Bronchial epithelial cell (primary cell): ENCODE measurements at places on chromosomes 1 and 21. TPM values are rescaled to one million over a fixed set of nuclear protein-coding genes. Genes with fewer than 3 reads are reported as not detected.

MYOG gene
- total RNA-seq, result not detected in 2 replicates

LRRC39 gene
- total RNA-seq, result 0.13 and 0.53 TPM in 2 replicates

CDC42BPA gene
- 25.8 and 43.8 TPM in 2 replicates for total RNA-seq

SHE gene
- under 0.01 TPM in 1 of 2 replicates, not detected in the other for total RNA-seq

GJA4 gene
- not detected in 2 replicates for total RNA-seq

CR1 gene
- not detected in 2 replicates for total RNA-seq

ZNF593OS gene
- total RNA-seq, result not detected in 2 replicates

CD34 gene
- total RNA-seq, result 0.13 TPM in 1 of 2 replicates, not detected in the other

TRIM17 gene
- total RNA-seq, result 1.6 and 2.4 TPM in 2 replicates

DNA sequence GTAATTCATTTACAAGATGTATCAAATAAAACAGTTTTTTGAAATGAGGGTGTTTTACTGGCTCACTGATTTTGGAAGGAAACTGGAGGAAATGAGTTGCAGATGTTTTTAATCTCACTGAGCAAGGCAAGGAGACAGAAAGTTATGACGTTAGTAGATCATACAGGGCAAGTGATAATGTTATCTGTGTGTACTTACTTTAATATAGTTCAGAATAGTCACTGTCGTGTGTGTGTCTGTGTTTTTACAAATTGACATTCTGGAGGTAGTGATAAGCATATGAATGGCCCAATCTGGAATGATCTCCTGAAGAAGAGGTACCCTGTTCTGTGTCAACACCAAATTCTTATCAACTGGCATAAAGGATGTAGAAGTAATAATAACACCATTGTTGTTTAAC lies 1.9 kb upstream of the GBP4 start:
- DNase-seq, result no peak

GRCh38 chr1:175892686-175893085 lies 149.3 kb upstream of the TNR start:
- no peak for DNase-seq

GRCh38 chr1:94090761-94091160 lies 30.2 kb downstream of the ABCA4 start:
- peak; percentile 22 for DNase-seq

DNA sequence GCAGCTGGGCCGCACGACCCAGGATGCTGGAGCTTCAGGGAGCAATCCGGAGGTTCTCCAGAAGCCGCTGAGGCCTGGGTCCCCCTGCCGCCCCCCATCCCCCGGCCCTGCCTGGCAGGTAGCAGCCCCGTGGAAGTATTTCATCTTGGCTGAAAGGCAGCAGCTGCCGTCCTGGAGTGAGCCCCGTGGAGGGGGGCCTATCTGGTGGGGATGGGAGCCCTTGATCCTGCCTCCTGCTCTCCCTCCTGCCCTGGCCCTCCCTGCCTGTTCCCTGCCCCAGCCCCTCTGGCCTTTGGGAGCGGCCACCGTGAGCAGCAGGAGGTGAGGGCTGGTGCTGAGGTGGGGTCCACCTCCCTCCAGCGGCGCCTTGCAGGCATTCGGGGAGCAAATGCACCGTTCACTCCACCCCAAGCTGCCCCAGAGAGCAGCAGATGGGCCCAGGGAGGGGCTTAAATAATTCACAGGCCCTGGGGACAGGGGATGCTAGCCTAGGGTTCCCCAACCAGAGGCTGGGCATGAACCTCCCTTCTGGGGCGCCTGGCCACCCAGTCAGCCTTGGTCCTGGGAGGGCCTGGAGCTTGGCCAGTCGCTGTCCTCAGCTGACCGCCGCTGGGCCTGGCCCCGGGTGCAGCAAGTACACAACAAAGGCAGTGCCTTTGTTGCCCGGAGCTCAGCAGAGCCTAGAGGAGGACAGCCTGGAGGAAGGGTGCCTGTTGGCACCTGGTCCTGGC lies 23.7 kb upstream of the PLCH2 start:
- DNase-seq, result no peak

DNA sequence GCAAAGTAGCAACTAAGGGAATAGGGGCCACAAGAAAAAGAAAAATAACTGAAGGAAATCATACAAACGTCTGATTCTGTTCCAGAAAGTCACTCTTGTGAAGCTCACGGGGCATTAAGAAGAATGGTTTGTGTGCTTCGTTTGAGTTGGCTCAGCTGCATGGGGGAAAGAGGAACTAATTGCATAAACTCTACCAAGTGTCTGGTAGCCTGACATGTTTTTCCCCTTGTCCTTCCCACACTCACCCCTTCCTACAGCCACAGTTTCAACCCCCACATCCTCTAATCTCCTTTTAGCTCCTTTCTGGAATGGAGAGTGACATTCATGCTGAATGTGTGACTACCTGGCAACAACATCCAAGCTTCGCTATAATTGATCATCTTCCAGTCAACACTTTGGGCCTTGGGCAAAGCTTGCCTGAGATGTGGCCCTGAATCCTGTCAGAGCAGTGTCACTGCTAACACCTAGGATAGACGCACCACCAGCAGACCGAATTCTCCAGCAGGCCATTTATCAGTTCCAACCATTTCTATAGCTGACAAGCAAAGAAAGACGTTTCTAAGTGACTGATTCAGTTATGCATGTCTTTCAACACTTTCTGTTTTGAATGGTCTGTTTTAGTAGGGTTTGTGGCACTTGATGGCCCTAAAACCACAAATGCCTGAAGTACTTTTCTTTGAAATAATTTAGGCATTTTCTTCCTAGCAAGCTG lies 439.6 kb downstream of the TTLL7 start:
- no peak for DNase-seq

- DNase-seq, result no peak
Measured at GRCh38 chr1:14602136-14602535, 3.7 kb downstream of the KAZN start.

GRCh38 chr1:20691872-20692271 lies 25.9 kb downstream of the KIF17 start:
- DNase-seq, result no peak

DNA sequence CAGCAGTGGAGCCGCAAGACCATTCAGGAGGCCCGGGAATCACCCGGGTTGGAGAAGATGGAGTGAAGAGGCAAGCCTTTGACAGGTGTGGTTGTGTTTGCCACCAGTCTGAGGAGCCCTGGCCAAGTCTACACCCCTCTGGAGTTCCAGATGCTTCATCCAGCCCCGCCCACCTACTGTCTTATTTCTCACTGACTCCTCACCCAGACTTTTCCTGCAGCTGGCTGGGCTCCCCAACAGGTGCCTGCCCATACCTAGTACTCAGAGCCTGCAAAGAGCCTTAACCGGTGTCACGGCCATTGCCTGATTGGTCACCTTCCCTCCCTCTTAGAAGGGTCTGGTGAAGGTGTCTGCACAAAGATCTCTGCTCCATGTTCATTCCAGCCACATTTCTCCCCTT lies 16.0 kb downstream of the SLC9A1 start:
- no peak for DNase-seq

- no peak for DNase-seq
Measured at GRCh38 chr1:147409886-147410285, 131.4 kb upstream of the BCL9 start.

GRCh38 chr1:50214717-50215116 lies 106.0 kb downstream of the ELAVL4 start:
- DNase-seq, result no peak

- DNase-seq, result no peak
Measured at GRCh38 chr1:29136391-29136915, 12.8 kb upstream of the TMEM200B start.

GRCh38 chr1:32266921-32267591 lies 16.0 kb downstream of the LCK start:
- peak; percentile 29 for DNase-seq

DNA sequence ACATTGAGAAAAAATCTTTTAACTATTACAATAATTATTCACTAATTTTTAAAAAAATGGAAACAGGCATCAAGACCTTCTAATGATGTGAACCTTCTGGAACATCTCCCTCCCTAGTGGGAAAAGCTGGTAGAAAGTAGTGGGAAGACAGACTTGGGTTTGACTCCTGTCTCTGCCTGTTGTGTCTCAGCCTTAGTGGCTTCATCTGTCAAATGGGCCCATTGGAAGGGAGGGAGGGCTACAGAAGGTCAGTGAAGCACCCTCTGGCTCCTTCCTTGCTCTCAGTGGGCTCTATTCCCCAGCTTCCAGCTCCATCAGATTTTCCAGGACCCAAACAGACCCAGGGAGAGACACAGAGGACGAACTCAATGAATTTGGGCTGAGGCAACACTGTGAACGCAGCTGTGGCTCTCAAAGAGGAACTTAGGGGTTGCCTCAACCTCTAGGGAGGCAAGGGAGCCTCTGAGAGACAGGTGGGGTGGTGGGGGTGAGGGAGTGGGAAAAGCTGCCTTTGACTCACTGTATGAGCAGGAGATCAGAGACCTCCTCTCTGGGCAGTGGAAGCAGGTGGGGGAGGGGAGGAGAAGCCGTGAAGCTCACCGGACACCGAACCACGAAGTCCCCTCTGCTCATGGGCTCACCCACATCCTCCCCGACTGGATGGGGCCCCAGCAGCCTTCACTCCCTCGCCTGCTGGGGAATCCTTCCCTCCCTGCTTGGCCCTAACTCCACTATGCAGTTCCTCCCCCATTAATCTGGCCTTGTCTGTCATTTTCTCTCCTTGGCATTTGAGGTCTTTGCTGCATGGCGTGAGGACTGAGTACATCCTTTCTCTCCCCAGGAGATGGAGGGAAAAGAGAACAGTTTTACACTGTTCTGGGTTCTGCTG lies 4.5 kb downstream of the CNR2 start:
- DNase-seq, result no peak

GRCh38 chr1:228039986-228040385 lies 33.2 kb downstream of the WNT3A start:
- DNase-seq, result no peak

DNA sequence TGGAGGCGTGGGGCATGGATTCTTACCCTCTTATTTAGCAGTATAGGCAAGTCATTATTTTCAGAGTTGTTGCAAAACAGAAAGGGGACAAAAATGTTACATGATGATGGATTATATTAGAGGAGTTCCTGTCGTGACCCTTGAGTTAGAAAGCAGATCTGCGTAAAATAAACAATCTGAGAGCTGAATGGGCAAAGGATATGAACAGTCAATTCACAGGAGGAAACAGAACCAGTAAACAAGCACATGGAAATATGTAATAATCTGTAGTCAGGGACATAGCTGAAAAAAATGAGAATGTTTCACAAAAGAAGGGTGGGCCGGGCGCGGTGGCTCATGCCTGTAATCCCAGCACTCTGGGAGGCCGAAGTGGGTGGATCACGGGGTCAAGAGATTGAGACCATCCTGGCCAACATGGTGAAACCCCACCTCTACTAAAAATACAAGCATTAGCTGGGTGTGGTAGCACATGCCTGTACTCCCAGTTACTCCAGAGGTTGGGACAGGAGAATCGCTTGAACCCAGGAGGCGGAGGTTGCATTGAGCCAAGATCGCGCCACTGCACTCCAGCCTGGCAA lies 20.9 kb downstream of the RCAN1 start:
- no peak for DNase-seq

DNA sequence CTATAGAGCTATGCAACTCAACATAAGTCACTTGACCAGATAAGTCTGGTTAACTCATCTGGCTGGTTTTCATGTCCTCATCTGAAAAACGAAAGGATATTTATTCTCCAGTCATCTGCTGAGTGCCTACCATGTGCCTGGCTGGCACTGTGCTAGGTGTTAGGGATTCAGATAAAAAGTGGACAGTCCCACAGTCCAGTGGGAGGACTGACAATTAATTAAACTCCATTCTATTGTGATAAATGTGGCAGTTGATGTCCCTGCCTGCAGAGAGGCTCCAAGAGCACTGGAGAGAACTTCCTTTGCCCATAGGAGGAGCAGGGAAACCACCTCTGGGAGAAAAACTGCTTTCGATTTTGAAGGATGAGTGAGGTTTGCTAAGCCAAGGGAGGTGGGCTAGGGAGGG lies 5.4 kb downstream of the NUAK2 start:
- DNase-seq, result no peak

GRCh38 chr1:79817031-79817560 lies 810.6 kb upstream of the ADGRL4 start:
- no peak for DNase-seq

GRCh38 chr1:236451796-236452373 lies 57.8 kb downstream of the EDARADD start:
- DNase-seq, result peak; percentile 8

GRCh38 chr1:209882942-209883340 lies 55.1 kb upstream of the SYT14 start:
- no peak for DNase-seq

DNA sequence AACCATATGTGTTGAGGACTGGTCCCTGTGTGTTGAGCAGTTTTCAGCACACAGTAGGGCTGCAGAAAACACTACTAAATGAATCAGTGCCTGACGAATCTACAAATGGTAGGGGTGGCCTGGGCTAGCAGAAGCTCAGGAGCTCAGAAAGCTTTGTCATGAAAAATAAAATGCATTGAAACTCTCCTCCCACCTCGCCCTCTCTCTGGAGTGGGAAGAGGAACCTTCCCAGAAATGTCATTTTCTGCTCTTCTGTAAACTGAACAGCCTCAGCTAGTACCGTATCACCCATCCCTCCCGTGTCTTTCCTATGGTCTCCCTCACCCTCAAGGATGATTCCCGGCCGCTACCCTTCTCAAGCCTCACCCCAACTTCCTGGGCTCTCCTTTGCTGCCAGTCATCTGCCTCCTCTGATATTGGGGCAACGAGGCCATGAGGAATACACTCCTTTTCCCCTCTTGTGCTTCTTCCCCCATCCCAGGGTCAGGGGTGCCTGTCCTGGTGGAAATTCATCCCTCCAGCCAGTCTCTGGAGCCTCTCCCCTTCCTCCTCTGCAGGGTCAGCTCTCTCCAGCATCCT lies 734.5 kb downstream of the PTPRU start:
- no peak for DNase-seq

DNA sequence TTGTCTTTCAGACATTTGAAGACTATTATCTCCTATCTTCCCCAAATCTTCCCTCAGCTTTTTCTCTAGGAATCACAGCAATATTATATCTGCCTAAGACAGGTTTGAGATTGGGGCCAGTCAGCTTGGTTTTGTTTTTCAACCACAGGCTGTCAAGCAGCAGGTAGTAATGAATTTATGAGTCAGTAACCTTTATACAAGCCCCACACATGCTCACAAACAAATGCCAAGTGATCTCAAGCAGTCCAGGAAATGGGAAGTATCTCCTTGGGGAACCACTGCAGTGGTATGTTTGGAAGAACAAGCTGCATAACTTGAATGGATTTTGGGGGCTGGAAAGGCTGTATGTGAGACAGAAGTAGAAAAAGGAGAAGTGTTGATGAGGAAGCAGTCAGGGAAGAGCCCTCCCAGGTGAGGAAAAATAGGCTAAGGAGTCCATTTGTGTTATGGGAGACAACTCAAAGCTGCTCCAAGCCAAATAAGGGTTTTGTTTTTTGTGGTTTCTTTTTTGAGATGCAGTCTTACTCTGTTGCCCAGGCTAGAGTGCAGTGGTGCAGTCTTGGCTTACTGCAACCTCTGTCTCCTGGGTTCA lies 2.1 kb downstream of the DHDDS start:
- DNase-seq, result peak; percentile 22
